ENCODE measurements at places on chromosomes 1 and 21.
A peak's percentile ranks its signal among the peaks of the same experiment; 100 is the strongest.

- DNase-seq = no peak
Observed at GRCh38 chr1:175307160-175307559, 114.6 kb upstream of the KIAA0040 start.

DNA sequence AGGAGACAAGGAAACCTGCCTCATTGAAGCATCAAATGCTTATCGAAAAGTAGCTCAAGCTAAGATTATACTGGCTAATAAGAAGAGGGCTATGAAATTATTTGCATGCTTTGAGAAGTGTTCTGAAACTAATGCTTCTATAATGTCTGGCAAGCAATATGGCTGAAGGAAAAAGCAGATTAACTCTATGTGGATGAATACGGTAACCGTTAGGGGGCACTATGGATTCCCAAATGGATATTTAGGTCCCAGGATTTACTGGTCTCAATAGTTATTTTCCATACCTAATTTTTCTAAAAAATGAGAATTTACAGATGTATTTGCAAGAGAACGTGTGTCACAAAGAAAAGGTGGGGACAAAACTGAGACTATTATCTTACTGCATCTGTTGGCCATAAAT lies 34.6 kb upstream of the RRP15 start:
- DNase-seq = no peak

DNA sequence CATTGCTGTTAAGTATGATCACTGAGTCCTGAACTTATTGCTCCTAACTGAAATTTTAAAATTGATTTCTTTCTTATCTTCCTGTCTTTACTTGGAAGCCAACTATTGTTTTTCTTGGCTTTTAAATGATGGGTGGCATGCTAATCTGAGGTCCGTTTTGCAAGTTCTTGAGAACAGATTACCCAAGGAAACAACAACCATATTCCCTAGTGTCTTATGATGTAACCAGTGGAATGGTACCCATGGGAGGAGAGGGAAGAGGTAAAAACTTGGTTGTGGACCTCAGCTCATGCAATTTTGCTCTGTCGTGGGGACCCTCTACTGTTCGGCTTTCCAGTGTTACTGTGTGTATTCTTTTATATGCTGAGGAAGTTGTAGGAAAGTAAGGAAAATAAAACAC lies 454.8 kb upstream of the ADAMTS5 start:
- DNase-seq = no peak

GRCh38 chr1:162235241-162235800 lies 141.3 kb downstream of the SPATA46 start:
- DNase-seq = no peak

GRCh38 chr1:108893141-108893530 lies 16.4 kb downstream of the GPSM2 start:
- DNase-seq = no peak

GRCh38 chr1:205488074-205488723 lies 16.3 kb upstream of the CDK18 start:
- DNase-seq = peak; percentile 54
